IMR-90 (cell line): ENCODE measurements at places on chromosomes 5 and 9.

GRCh38 chr5:59178482-59178881 is 595.6 kb downstream of the RAB3C start:
- no peak for DNase-seq

GRCh38 chr9:90204128-90204831 is 438.3 kb downstream of the DIRAS2 start:
- DNase-seq, result no peak

DNA sequence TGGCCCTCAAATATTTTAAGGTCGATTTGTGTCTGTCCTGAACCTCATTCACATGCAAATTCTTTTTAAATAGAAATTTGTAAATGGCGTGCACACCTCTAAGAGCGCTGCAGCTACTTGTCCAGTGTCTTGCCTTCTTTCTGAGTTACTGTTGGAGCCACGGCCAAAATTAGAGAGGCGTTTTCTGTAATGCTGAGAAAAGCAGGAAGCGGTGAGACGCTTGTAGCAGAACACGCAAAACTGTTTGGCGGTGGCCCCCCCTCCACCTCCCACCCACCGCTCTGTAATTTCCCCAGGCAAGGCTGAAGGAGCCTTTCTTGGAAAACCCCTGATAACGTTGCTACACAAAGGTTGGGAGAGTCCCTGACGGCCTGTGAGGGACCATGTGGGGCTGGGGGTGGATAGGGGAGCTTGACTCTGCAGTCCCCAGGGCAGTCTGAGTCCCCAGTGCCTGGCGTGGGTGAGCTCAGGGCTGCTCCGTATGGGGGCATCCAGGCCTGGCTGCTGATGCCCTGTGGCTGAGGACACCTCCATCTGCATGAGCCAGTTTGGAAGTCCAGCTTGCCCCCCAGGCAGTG is 96.5 kb downstream of the GADD45G start:
- DNase-seq, result no peak

DNA sequence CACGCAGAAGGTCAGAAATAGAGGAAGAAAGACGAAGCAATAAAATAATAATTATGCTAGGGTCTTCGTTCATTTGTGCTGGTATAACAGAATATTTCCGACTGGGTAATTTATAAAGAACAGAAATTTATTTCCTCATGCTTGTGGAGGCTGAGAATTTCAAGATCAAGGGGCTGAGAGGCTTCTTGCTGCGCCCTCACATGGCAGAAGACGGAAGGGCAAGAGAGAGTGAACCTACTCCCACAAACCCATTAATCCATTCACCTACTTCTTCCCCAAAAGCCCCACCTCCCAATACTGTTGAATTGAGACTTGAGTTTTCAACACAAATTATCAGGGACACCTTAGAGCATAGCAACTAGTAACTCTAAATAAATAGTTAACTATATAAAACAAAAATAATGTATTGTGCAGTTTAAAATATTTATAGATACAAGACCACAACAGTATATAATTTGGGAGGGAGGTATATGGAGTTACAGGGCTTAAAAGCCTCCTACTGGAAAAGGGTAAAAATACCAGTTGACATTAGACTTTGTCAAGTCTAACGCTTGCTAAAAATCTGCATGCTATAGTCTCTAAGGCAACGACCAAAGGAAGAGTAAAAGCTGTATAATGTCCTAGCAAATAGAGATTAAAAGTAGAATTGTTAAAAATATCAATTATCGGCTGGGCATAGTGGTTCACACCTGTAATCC is 40.3 kb upstream of the NAA35 start:
- DNase-seq, result peak; percentile 36

DNA sequence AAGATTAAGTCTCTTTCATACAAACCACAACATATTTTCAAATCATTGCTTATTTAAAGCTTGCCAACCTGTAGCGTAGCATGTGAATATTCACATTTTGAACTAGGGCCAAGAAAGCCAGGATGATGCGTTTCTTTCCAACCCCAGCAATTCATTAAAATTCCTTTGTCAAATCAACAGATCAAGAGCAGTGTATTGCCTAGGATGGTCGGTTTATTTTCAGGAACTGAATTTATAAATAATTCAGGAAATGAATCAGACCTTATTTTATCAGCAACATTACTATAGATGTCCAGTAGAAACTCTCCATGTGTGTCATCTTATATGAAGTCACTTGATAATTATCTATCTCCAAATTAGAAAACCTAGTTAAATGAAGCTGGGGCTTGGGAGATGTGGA is 13.2 kb upstream of the AUH start:
- peak; percentile 93 for DNase-seq

DNA sequence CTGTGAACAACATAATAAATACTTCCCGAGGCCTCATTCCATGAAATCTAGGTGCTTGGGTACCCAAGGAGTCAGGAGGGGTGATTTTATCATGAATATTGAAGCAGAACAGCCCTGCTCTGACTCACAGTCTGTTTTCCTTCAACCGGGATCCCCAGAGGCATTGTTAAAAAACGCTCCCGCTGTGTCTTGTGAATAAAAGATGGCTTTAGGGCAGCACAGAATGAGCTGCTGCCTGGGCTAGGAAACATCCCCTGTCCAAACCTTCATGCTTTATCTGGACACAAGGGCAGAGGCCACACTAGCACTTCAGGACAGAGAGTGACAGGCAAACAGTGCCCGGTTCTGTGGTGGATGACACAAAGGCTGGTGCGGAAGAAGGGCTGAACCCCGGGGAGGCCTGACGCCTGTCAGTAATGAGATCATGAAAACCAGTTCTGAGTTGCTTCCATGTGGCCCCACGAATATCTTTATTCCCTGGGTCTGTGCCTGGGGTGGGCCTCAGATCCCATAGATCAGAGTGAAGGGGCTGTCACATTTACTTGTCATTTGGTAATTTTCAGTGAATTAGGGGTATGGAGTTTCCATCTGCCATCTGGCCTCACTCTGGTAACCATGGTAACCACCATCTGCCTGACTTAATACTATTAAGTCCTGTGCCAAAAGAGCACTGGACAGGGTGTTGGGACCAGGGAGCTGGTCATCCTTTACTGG is 2.6 kb downstream of the IGFBPL1 start:
- no peak for DNase-seq

- DNase-seq, result no peak
Observed at GRCh38 chr9:109743696-109744095, 36.3 kb upstream of the PALM2AKAP2 start.
